ENCODE measurements at places on chromosomes 3 and 15. TPM values are rescaled to one million over a fixed set of nuclear protein-coding genes. Genes with fewer than 3 reads are reported as not detected.

Gene TNFAIP8L3
- not detected for total RNA-seq

Gene CP
- total RNA-seq, result not detected

Gene DZIP3
- total RNA-seq, result 11.4 TPM

Gene ATP2C1
- total RNA-seq, result 49.8 TPM

Gene NANOGP8
- not detected for total RNA-seq

- H3K4me1 ChIP-seq, result no peaks in the 10 kb centered on the region
- no peak overlapping the region for H3K27ac ChIP-seq
- no peaks in the 10 kb centered on the region for H3K36me3 ChIP-seq
- H3K4me3 ChIP-seq, result no peak overlapping the region
- H3K27me3 ChIP-seq, result peaks cover 2% of the 10 kb centered on the region
Measured at GRCh38 chr3:120831066-120831465, 76.9 kb upstream of the STXBP5L start.

GRCh38 chr15:91320101-91320500 lies 220.0 kb downstream of the SV2B start:
- H3K27ac ChIP-seq, result peak overlapping the region; percentile 43
- peaks cover 42% of the 10 kb centered on the region for H3K4me1 ChIP-seq
- H3K27me3 ChIP-seq, result no peaks in the 10 kb centered on the region
- no peaks in the 10 kb centered on the region for H3K36me3 ChIP-seq

DNA sequence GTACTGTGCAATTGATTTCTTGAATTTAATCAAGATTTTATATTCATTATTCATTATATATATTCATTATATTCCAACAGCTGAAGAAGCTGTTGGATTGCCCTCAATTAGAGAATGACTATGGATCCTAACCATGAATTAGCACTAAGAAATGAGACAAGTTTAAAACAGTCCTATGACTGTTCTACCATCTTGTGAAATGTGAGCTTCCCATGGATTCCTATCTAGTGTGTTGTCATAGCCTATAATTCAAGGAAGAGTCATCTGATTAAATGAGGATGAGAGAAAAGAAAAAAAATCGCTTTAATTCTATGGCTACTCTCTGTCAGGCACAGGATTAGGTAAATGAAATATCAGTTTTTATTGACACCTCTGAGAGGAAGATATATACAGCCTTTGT lies 696.6 kb upstream of the NAALADL2 start:
- no peaks in the 10 kb centered on the region for H3K36me3 ChIP-seq
- no peak overlapping the region for H3K27ac ChIP-seq
- no peak overlapping the region for H3K4me3 ChIP-seq
- H3K27me3 ChIP-seq, result no peaks in the 10 kb centered on the region
- H3K4me1 ChIP-seq, result no peaks in the 10 kb centered on the region

DNA sequence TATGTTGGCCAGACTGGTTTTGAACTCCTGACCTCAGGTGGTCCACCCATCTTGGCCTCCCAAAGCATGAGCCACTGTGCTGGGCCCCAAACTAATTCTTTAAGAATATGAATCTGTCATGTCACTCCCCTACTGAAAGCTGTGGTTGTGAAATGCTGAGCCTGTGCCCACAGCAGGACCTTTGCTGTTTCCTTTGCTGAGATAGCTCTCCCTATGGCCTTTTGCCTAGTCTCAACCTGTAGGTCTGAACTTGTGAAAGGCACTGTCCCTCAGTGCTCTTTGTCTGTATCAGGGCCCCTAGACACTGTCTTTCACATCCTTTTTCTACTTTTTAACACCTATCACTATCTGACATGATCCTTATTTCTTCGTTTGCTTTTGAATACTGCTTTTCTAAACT lies 62.7 kb upstream of the CCR4 start:
- no peaks in the 10 kb centered on the region for H3K36me3 ChIP-seq
- H3K27ac ChIP-seq, result no peak overlapping the region
- DNase-seq, result no peak

- peak overlapping the region; percentile 95 for H3K4me3 ChIP-seq
- H3K4me1 ChIP-seq, result peaks cover 36% of the 10 kb centered on the region
- DNase-seq, result no peak
- peaks cover 13% of the 10 kb centered on the region for H3K36me3 ChIP-seq
- H3K27ac ChIP-seq, result peak overlapping the region; percentile 100
Measured at GRCh38 chr15:44427756-44428724, 611 bp downstream of the CTDSPL2 start.

DNA sequence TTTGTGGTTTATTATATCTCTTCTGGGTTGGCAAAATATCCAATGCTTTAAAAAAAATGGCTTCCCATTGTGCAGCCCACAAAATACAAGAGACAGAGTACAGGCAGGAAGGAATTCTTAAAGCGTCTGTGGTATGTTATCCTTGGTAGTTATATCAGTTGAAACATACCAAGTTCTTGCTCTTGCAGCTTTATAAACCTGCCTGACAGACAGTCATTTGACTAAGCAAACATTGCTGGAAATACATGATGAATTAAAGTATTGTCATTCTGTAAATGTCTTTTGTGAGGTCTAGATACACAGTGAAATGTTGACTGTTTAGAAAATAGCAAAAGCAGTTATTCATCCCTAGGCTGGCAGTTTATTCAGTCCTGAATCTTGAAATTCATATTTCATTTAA lies 44.8 kb upstream of the MAP3K13 start:
- no peaks in the 10 kb centered on the region for H3K36me3 ChIP-seq
- H3K4me1 ChIP-seq, result peaks cover 8% of the 10 kb centered on the region
- no peak overlapping the region for H3K4me3 ChIP-seq
- DNase-seq, result no peak
- no peak overlapping the region for H3K27ac ChIP-seq
- no peaks in the 10 kb centered on the region for H3K27me3 ChIP-seq

- no peaks in the 10 kb centered on the region for H3K27me3 ChIP-seq
- DNase-seq, result no peak
- no peak overlapping the region for H3K27ac ChIP-seq
- H3K36me3 ChIP-seq, result peaks cover 14% of the 10 kb centered on the region
- H3K4me1 ChIP-seq, result peaks cover 84% of the 10 kb centered on the region
- H3K4me3 ChIP-seq, result no peak overlapping the region
Measured at GRCh38 chr3:66466606-66467270, 34.1 kb downstream of the LRIG1 start.

DNA sequence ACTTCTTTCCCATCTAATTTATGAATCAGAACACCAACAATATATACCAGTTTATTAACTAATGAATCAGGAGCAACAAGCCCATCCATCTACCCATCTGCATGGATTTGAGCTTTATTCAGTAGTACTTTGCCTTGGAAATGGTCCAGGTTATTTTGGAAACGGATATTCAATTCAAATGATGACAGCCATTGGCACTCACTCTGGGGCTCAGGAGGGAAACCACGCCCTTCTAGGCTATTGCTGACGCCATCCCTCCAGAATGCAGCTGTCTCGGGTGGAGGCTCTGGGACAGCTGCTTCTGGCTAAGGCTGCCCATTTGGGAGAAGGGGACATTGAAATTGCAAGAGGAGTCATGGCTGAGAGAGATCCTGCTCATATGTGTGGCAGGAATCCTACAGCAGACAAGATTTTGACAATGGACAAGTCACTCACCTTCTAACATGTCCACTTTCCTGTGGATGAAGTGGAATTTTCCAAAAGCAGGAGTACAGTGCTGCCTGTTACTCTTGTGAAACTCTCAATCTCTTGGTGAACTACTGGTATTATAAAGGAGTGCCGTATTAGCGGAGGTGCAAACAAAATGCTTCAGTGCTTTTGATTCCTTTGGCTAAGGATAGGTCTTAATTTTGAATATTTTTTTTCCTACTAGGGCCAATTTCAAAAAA lies 29.3 kb upstream of the TRAK1 start:
- H3K4me1 ChIP-seq, result peaks cover 7% of the 10 kb centered on the region
- no peaks in the 10 kb centered on the region for H3K36me3 ChIP-seq
